ENCODE measurements at places on chromosomes 6 and 20.

GRCh38 chr6:84635081-84635761 lies 129.2 kb downstream of the TBX18 start:
- no peak for DNase-seq

DNA sequence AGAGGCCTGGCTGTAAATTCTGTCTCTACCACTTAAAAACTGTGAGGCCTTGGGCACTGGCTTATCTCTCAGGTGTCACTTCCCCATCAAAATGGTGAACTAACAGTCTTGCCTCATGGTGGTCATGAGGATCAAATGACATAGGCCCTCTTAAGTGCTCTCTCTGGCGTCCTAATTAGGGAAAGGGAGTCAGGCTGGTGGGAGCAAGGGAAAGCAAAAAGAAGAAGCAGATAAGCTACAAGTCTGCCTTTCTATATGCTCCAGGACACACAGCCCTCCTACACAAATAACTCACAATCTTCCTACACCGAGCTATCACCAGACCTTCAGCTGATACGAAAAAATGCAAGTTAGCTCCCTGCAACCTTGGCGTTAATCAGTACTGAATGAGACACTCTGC lies 19.5 kb upstream of the SLC22A16 start:
- DNase-seq: no peak

- no peak for DNase-seq
Observed at GRCh38 chr6:56659721-56660380, 17.2 kb upstream of the DST start.

DNA sequence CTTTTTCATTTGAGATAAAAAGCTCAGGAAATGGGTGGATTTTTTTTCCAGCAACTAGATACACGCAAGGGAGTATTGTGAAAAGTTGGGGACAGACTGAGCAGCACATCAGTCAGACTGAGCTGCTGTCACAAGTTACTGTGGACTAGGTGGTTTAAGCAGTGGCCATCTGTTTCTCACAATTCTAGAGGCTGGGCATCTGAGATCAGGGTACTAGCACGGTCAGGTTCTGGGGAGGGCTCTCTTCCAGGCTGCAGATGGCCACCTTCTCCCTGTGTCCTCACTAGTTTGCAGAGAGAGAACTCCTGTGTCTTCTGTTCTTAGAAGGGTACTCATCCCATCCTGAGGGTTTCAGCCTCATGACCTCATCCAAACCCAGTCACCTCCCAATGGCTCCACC lies 178.3 kb downstream of the SYNDIG1 start:
- DNase-seq: no peak

DNA sequence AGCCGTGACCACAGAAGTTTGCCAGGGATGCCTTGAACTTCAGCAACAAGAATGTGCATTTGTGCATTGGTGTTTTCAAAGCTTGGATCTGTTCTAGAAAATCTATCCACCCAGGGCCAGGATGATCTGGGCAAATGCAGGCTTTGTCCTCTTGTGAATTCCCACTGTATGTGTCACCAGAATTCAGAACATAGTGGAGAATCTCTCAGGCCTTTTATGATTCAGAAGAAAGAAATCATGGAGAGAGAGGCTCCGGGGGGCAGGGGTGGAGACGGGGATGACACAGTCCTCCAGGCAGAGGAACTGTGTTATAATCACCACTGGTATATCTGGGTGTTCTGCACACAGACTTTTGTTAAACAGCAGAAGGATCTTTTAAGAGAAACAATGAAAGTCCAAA lies 304.1 kb downstream of the CDH4 start:
- no peak for DNase-seq

GRCh38 chr6:88378639-88379038 lies 212.5 kb upstream of the CNR1 start:
- no peak for DNase-seq

GRCh38 chr20:1813101-1813529 lies 82.1 kb upstream of the SIRPA start:
- DNase-seq: peak; percentile 94

GRCh38 chr6:80331522-80331921 lies 225.1 kb downstream of the BCKDHB start:
- DNase-seq: no peak

DNA sequence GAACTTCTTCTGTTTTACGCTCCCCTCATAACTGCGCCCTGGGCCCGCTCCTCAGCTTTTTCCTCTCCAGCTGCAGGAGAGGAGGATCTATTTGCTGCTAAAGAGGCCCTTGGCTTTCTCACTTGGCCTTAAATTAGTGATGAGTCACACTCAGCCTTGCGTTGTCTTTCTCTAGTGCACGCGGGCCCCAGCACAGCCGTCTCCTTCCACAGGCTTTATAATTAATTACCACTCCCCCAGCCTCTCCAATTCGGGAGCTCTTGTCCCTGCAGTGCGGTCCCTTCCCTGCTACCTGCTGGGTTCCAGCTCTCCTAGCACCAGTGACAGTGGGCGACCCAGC lies 25.2 kb downstream of the PACSIN1 start:
- no peak for DNase-seq

DNA sequence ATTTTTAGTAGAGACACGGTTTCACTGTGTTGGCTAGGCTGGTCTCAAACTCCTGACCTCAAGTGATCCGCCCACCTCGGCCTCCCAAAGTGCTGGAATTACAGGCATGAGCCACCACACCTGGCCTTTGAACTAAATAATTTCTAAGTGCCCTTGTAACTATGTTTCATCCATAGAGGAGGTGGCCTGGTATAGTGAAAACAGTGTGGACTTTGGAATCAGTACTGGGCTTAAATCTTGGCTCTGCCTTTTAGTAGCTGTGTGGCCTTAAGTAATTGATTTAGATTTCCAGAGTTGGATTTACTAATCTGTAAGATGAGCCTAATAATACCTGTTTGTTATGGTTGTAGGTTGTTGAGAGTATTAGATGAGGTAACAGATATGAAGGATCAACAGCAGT lies 14.2 kb upstream of the TGM3 start:
- DNase-seq: no peak

GRCh38 chr20:51715856-51716185 lies 52.4 kb downstream of the ATP9A start:
- DNase-seq: no peak

DNA sequence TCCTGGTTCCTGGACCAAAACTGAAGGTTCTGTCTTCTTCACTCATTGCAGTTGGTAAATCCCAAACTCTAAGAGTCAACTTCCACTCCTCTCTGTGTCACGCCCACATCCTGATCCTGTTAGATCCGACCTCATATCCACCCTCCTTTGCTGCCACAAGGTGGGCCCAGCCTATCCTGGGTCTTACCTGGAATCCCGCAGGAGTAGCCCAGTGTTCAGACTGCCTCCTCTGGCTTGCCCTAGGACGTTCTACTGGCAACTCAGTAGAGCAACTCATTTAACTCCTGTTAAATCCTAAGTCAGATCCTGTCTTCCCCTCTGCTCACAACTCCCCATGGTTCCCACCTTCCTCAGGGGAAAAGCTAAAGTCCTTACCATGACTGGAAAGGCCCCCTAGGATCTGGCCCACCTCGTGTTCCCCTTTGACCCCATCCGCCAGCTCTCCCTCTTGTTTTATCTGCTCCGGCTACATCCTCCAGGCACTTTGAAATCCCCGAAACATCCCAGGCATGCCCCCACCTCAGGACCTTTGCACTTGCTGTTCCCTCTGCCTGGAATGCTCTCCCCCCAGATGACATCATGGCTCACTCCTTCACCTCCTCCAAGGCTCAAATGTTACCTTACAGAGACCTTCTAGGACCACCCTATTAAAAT lies 43.9 kb downstream of the TFEB start:
- peak; percentile 15 for DNase-seq

- DNase-seq: no peak
Observed at GRCh38 chr6:136751522-136751956, 40.7 kb downstream of the MAP3K5 start.

- DNase-seq: no peak
Observed at GRCh38 chr6:82783587-82784236, 281.9 kb downstream of the UBE3D start.

GRCh38 chr20:9389346-9389745 lies 125.0 kb upstream of the LAMP5 start:
- DNase-seq: no peak

- DNase-seq: no peak
Observed at GRCh38 chr6:86152546-86152945, 509.9 kb upstream of the SYNCRIP start.

DNA sequence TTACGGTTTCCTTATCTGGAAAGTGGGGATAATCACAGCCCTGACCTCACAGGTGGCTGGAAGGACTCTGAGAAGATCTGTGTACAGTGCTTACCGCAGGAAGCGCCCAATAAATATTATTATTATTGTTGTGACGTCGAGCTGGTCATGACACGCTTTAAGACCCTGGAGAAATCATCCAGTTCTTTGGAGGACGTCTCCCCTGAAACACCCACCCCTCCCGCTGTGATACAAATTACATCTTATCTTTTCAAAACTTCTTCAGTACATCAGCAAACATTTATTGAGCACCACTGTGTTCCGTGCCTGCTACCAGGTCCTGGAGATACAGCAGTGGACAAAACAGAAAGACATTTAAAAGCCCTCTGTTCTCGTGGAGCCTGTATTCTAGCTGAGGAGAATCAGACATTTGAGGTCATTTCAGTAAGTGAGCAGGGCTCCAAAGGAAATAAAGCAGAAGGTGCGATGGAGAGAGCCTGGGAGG lies 118.7 kb downstream of the CEBPB start:
- no peak for DNase-seq

GRCh38 chr6:113813142-113813541 lies 44.0 kb upstream of the MARCKS start:
- no peak for DNase-seq

DNA sequence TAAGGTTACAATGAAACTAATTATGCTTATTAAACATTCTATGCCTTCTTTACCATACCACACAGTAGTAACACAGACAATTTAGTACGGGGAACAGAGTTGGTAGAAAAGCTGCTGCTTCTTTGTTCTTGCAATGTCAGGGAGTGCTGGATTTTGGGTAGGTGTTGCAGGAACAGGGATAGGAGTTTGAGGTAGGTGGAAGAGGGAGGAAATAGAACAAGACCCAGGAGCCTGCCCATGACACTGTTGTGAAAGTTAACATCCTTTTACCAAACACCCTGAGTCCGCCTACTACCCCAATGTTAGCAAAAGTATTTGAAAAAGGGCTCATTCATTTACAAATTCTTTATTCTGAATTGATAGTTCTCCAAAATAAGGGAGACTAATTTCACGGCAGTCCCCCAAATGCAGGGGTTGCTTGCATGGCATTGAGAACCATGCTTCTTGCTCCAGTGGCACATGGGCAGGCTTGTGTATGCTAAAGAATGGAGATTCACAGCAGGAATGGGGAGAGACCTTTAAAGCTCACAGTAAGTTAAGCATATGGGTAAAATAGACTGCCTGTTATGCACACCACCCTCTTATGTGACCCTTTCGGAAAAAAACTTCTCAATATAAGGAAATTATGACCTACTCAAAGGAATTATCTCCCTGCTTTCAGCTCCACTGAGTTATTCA lies 181.7 kb downstream of the GRM1 start:
- DNase-seq: no peak

- no peak for DNase-seq
Observed at GRCh38 chr6:149938571-149939355, 3.1 kb upstream of the ULBP2 start.

- no peak for DNase-seq
Observed at GRCh38 chr20:16395366-16395765, 177.9 kb downstream of the KIF16B start.

DNA sequence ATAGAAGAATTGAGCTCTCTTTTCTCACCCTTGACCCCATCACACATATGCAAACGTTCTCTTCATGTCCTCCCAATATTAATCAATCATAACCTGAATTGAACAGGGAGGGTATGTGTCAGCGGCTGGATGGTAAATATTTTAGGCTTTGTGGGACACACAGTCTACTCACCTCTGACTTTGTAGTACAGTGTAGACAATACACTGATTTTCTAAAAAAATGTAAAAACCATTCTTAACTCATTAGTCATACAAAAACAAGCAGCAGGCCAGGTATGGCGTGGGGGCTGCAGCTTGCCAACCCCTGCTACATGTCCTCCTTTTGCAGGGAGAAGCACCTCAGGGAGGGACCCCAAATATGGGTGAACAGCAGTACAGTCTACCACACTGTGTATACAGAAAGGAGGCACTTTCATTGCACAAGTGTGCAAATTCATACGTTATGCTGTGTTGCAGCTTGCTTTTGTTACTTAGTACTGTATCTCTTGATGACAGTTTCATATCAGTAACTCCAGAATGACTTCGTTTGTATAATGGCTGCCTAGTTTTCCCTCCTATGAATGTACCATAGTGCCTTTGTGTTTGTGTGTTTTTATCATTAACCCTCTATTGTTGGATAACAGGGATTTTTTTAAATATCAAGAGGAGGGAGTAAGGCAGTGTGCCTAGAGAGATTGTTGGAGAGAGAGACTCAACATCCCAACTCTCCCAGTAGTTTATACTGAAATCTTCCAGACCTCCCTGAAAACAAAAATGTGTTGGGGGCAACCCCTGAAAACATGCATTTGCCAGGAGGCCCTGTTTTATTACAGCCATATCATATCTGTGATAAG lies 214.3 kb downstream of the ZMYND8 start:
- no peak for DNase-seq

DNA sequence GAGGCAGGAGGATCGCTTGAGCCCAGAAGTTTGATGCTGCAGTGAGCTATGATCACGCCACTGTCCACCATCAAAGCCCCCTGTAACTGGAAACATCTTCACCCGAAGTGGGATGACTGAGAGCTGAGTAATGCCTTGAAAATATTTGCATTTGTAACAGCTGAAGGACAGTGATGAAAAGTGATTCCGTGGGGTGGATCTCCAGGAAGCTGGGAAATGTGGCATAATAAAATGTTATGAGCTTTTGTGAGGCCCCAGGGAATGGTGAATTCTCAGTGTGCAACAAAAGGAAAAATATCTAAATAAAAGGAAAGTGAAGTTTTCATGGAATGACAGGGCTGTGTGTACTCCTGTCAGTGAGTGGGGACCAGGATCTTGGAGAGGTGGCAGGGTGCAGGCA lies 92.0 kb downstream of the JAG1 start:
- DNase-seq: no peak

DNA sequence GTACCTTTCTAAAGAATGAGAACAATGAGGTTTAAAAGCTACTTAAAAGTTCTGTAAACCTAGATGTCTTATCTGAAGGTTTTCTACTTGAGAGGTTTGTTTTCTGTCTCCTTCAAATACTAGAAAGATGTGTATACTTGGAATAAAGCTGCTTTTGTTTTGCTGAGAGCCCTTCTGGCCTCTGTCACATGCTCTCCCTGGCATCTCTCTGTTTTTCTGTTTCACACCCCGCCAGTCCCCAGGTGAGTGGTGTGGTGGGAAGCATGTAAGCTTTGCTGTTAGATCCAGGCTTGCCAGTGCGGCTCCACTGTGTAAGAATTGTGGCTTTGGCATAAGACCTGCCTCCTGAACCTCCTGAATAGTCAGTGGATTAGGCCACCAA lies 56.8 kb downstream of the SNX9 start:
- no peak for DNase-seq
